Smooth muscle cell of trachea (primary cell): ENCODE measurements at places on chromosomes 3 and 15. TPM values are rescaled to one million over a fixed set of nuclear protein-coding genes. Genes with fewer than 3 reads are reported as not detected.

FRMD5 gene
- 7.0 and 7.1 TPM in 2 replicates for total RNA-seq

SLC15A2 gene
- total RNA-seq: under 0.01 and 0.50 TPM in 2 replicates

BFSP2 gene
- not detected in 2 replicates for total RNA-seq

CHRNA3 gene
- total RNA-seq: not detected in 2 replicates

CPLX3 gene
- not detected in 2 replicates for total RNA-seq

USP13 gene
- total RNA-seq: 12.4 and 23.4 TPM in 2 replicates

HHLA2 gene
- not detected in 2 replicates for total RNA-seq

CNTN3 gene
- total RNA-seq: 1.7 and 3.0 TPM in 2 replicates

FAM174B gene
- 1.2 and 2.8 TPM in 2 replicates for total RNA-seq

LRRC31 gene
- total RNA-seq: not detected in 2 replicates

CAND2 gene
- 4.7 and 16.9 TPM in 2 replicates for total RNA-seq

AMT gene
- total RNA-seq: 1.2 and 3.2 TPM in 2 replicates

CYP11A1 gene
- 0.83 and 1.0 TPM in 2 replicates for total RNA-seq

FAM107A gene
- under 0.01 and 0.15 TPM in 2 replicates for total RNA-seq

SERPINI2 gene
- total RNA-seq: not detected in 2 replicates

SLCO2A1 gene
- not detected in 2 replicates for total RNA-seq

UPK1B gene
- not detected in 2 replicates for total RNA-seq

C3orf49 gene
- not detected in 2 replicates for total RNA-seq

POTEB3 gene
- total RNA-seq: not detected in 2 replicates

CLDN16 gene
- total RNA-seq: not detected in 2 replicates

LRRC2 gene
- total RNA-seq: under 0.01 and 0.99 TPM in 2 replicates

PDZRN3 gene
- total RNA-seq: 51.2 and 78.2 TPM in 2 replicates

TGFBR2 gene
- total RNA-seq: 118 and 167 TPM in 2 replicates

CFAP100 gene
- not detected in 2 replicates for total RNA-seq

GUCA1C gene
- not detected in 2 replicates for total RNA-seq

TMEM108 gene
- 0.17 TPM in 1 of 2 replicates, not detected in the other for total RNA-seq

CCK gene
- total RNA-seq: 15.3 and 34.1 TPM in 2 replicates

KNSTRN gene
- 12.9 and 81.2 TPM in 2 replicates for total RNA-seq

DPPA4 gene
- total RNA-seq: not detected in 2 replicates
